ENCODE measurements at places on chromosomes 7 and 10. TPM values are rescaled to one million over a fixed set of nuclear protein-coding genes. Genes with fewer than 3 reads are reported as not detected.
A peak's percentile ranks its signal among the peaks of the same experiment; 100 is the strongest.

PNLIP gene
- not detected for total RNA-seq

ADRA2A gene
- total RNA-seq, result not detected

ELMO1 gene
- 98.2 TPM for total RNA-seq

NYAP1 gene
- 7.6 TPM for total RNA-seq

ATRNL1 gene
- total RNA-seq, result 8.5 TPM

PTPRN2 gene
- 0.55 TPM for total RNA-seq

SRGN gene
- not detected for total RNA-seq

FAM180A gene
- total RNA-seq, result not detected

C10orf62 gene
- total RNA-seq, result not detected

GRCh38 chr10:79179164-79179956, 110.6 kb downstream of the ZMIZ1 start:
- no peak overlapping the region for H3K4me3 ChIP-seq
- peak; percentile 79 for DNase-seq
- peak overlapping the region; percentile 34 for H3K27ac ChIP-seq
- peaks cover 12% of the 10 kb centered on the region for H3K4me1 ChIP-seq
- no peaks in the 10 kb centered on the region for H3K27me3 ChIP-seq

GRCh38 chr10:79407811-79408795, 37.3 kb downstream of the ZCCHC24 start:
- no peaks in the 10 kb centered on the region for H3K27me3 ChIP-seq
- no peaks in the 10 kb centered on the region for H3K36me3 ChIP-seq
- peak; percentile 34 for DNase-seq
- H3K4me3 ChIP-seq, result no peak overlapping the region
- no peak overlapping the region for H3K27ac ChIP-seq
- H3K4me1 ChIP-seq, result peaks cover 8% of the 10 kb centered on the region

DNA sequence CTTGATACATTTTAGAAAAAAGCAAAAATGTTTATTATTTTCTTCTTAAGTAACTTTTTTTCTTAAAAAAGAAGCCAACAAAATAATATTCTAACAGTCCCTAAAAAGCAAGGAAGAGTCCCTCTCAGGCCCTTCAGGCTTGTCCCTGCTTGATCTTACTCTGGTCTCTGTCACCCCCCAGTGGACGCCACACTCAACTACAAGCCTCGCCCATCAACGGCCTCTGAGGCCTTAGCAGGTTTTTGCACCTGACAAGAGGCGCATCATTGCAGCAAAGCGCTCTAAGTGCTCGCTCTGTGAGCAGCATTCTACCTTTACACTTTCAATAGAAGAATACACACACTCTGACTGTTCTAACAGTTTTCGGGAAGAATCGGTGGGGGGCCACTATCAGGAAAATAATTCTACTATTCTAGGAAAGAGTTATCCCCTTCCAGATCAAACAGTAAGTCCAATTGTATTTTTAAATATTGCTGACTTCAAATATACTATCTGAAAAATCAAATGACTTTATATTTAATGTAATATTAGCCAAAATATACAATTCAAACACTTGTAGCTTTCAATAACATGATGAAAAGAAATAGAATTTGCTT, 139.2 kb downstream of the USP6NL start:
- H3K4me3 ChIP-seq, result no peak overlapping the region
- no peaks in the 10 kb centered on the region for H3K27me3 ChIP-seq
- DNase-seq, result peak; percentile 94
- H3K4me1 ChIP-seq, result no peaks in the 10 kb centered on the region
- no peak overlapping the region for H3K27ac ChIP-seq

- DNase-seq, result no peak
- H3K4me3 ChIP-seq, result no peak overlapping the region
- no peaks in the 10 kb centered on the region for H3K36me3 ChIP-seq
- H3K4me1 ChIP-seq, result no peaks in the 10 kb centered on the region
These were observed 101.9 kb upstream of the PIP4K2A start for GRCh38 chr10:22816298-22816653.

GRCh38 chr10:3631701-3632330, 153.2 kb downstream of the KLF6 start:
- no peaks in the 10 kb centered on the region for H3K27me3 ChIP-seq
- DNase-seq, result no peak
- no peak overlapping the region for H3K27ac ChIP-seq

GRCh38 chr10:43387678-43388032, 16.2 kb downstream of the FXYD4 start:
- H3K4me1 ChIP-seq, result peaks cover 14% of the 10 kb centered on the region
- no peak for DNase-seq
- peaks cover 73% of the 10 kb centered on the region for H3K36me3 ChIP-seq
- no peaks in the 10 kb centered on the region for H3K27me3 ChIP-seq

- no peak for DNase-seq
- peaks cover 13% of the 10 kb centered on the region for H3K27me3 ChIP-seq
- no peak overlapping the region for H3K27ac ChIP-seq
- peaks cover 7% of the 10 kb centered on the region for H3K4me1 ChIP-seq
These were observed 257.6 kb upstream of the LRGUK start for GRCh38 chr7:133869556-133869955.

DNA sequence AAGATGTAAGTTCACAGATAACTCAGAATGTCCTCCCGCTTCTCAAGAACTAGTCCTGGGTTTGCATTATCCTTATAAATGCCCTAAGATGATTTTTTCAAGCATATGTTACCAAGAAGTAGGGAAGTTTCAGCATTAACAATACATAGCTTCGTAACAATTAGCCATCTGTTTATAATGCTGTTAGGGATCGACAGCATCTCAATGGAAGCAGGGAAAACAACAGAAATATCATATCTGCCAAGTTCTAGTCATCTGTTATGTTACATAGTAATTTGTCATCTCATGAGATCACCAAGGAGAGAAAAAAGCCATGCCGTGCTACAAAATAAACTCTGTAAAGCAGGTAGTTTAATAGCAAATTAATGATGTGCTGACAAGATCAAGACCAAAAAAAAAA, 731.5 kb upstream of the C7orf33 start:
- H3K4me3 ChIP-seq, result no peak overlapping the region
- DNase-seq, result no peak
- H3K36me3 ChIP-seq, result no peaks in the 10 kb centered on the region
- no peaks in the 10 kb centered on the region for H3K27me3 ChIP-seq
- peaks cover 3% of the 10 kb centered on the region for H3K4me1 ChIP-seq
- H3K27ac ChIP-seq, result no peak overlapping the region

GRCh38 chr7:111439977-111440376, 122.3 kb downstream of the IMMP2L start:
- H3K27ac ChIP-seq, result no peak overlapping the region
- no peaks in the 10 kb centered on the region for H3K36me3 ChIP-seq
- no peak overlapping the region for H3K4me3 ChIP-seq
- H3K4me1 ChIP-seq, result no peaks in the 10 kb centered on the region
- no peaks in the 10 kb centered on the region for H3K27me3 ChIP-seq
- DNase-seq, result no peak

DNA sequence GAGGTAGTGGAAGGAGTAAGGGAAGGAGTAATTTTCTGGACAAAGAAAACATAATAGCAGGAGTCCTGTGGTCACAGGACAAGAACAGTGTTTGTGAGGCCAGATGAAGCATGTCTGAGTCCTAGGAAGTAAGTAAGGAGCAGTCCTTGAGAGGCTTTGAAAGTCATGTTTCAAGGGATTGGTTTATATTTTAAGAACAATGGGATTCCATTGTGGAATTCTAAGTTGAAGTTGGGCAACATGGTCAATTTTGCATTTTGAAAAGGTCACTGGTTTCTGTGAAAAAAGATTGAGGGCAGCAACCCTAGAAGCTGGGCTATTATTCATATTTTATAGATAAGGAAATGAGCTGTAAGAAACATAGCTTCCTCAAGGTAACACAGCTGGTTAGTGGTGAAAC, 10.8 kb upstream of the SLC25A28 start:
- no peak overlapping the region for H3K4me3 ChIP-seq
- no peak for DNase-seq
- H3K27me3 ChIP-seq, result no peaks in the 10 kb centered on the region
- H3K27ac ChIP-seq, result no peak overlapping the region
- no peaks in the 10 kb centered on the region for H3K36me3 ChIP-seq

DNA sequence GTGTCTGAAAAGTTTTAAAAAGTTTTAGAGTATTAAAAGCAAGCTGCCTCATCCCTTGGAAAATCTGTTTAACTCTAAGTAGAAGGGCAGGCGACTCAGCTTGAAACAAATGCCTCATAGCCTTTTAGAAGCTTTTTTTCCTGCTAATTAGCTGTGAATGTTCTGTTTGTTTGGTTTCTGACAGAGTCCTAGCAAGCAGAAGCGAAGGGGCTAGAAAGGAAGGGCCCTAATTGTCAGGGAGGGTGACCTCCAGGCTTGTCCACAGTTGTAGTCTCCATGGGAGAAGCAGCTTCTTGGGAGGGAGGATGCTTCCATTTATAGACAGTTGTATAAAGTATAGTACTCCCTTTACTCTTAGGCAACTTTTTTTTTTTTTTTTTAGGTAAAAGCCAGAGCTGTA, 90.9 kb downstream of the DNAJC1 start:
- H3K4me3 ChIP-seq, result peak overlapping the region; percentile 10
- H3K27me3 ChIP-seq, result no peaks in the 10 kb centered on the region

- H3K27ac ChIP-seq, result no peak overlapping the region
- H3K4me1 ChIP-seq, result no peaks in the 10 kb centered on the region
- no peak overlapping the region for H3K4me3 ChIP-seq
These were observed 4.2 kb upstream of the PILRA start for GRCh38 chr7:100369105-100369504.

DNA sequence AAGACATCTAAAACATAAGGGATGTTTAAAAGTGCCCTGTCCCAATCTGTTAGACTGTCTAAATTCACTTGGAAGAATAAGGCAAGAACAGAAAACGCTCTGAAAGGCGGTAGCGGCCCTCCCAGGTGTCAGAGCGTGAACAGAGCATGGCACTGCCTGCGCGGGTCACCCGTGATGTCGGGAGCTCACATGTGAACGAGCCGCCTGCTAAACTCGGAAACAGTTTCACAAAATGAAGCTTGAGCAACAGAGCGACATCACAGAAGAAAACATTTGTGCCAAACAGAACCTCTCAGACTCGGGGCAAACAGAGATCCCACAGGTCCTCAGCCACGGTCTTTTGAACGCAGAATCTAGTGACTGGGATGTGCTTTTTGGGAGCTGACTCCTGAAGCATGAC, 12.8 kb downstream of the BRI3 start:
- H3K4me3 ChIP-seq, result no peak overlapping the region
- DNase-seq, result no peak
- H3K4me1 ChIP-seq, result no peaks in the 10 kb centered on the region
- H3K27ac ChIP-seq, result peak overlapping the region; percentile 22

DNA sequence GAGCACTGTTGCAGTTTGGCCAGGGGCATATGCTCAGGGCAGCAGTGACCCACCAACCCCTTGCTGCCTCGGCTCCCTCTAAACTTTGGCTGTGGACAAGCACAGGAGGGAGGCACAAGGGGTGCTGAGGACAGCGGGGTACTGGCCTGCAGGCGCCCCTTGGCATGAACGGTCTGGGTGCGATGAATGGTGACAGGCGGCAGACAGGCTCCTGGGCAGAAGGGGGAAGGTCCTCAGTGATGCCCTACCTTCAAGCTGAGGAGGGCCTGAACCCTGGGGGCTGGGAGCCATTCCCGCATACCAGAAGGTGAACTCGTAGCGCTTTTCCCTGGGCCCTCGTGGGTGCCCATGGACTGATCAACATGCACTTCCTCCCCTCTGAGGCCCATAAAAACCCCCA, 567.1 kb downstream of the GRM8 start:
- peaks cover 5% of the 10 kb centered on the region for H3K4me1 ChIP-seq
- no peak overlapping the region for H3K4me3 ChIP-seq
- no peak overlapping the region for H3K27ac ChIP-seq

GRCh38 chr7:74575811-74576210, 81.7 kb upstream of the GTF2I start:
- no peak for DNase-seq
- peaks cover 2% of the 10 kb centered on the region for H3K4me1 ChIP-seq
- peaks cover 46% of the 10 kb centered on the region for H3K36me3 ChIP-seq
- no peak overlapping the region for H3K27ac ChIP-seq
- H3K4me3 ChIP-seq, result no peak overlapping the region

GRCh38 chr7:108329514-108329913, 126.7 kb downstream of the NRCAM start:
- H3K27ac ChIP-seq, result no peak overlapping the region
- no peak for DNase-seq
- H3K36me3 ChIP-seq, result no peaks in the 10 kb centered on the region

DNA sequence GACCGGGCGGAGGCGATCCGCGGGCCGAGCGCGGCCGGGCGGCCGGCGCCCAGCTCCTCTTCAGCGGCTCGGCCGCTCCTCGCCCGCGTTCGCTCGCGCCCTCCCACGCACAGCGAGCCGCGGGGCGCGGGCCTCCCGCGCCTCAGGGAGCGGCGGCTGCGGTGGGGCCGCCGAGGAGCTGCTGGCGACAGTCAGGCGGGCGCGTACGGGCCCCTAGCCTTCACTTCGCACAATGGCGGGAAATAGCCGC, at the start of gene MCMBP:
Gene MCMBP (minus strand): TSS at position 234 of the 250 bp plus-strand sequence. CDS start 259 bp downstream, outside the sequence.
- DNase-seq, result no peak
- peak within 1 kb of the TSS; percentile 92 for H3K4me3 ChIP-seq
- H3K36me3 ChIP-seq, result no peaks in the 10 kb centered on the region
- peak within 1 kb of the TSS; percentile 44 for H3K27ac ChIP-seq
- no peaks in the 10 kb centered on the region for H3K27me3 ChIP-seq
- no peaks in the 10 kb centered on the region for H3K4me1 ChIP-seq

DNA sequence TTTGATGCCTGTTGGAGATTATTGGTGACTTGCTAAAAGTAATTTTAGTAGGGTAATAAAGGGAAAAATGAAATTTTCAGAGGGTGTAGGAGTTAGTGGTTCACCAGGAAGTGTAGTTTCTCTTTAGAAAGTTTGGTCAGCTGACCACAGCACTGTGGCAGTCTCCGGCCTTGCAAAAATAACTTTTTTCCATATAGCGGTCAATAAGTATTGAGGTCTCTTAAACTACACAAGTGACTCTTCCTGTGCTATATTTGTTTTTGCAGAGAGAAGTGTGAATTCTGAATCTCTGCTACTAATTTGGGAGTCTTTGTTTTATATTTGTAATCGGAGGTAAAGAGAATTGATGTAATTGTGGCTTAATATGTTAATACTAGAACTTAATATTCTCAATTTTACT, 24.3 kb downstream of the PTPN12 start:
- peaks cover 4% of the 10 kb centered on the region for H3K4me1 ChIP-seq
- no peak for DNase-seq
- H3K4me3 ChIP-seq, result no peak overlapping the region
- peaks cover 43% of the 10 kb centered on the region for H3K36me3 ChIP-seq
- no peak overlapping the region for H3K27ac ChIP-seq
- H3K27me3 ChIP-seq, result no peaks in the 10 kb centered on the region

GRCh38 chr7:157974678-157975230, 612.9 kb downstream of the PTPRN2 start:
- H3K4me3 ChIP-seq, result no peak overlapping the region
- DNase-seq, result no peak
- no peaks in the 10 kb centered on the region for H3K27me3 ChIP-seq
- H3K4me1 ChIP-seq, result no peaks in the 10 kb centered on the region
- no peaks in the 10 kb centered on the region for H3K36me3 ChIP-seq

All from endodermal cell (in vitro differentiated cells).